ENCODE measurements at places on chromosomes 16 and 17.
A peak's percentile ranks its signal among the peaks of the same experiment; 100 is the strongest.

GRCh38 chr17:80028030-80028429 lies 7.6 kb downstream of the TBC1D16 start:
- DNase-seq, result no peak

GRCh38 chr16:48201515-48202201 lies 42.4 kb upstream of the LONP2 start:
- DNase-seq, result peak; percentile 62

DNA sequence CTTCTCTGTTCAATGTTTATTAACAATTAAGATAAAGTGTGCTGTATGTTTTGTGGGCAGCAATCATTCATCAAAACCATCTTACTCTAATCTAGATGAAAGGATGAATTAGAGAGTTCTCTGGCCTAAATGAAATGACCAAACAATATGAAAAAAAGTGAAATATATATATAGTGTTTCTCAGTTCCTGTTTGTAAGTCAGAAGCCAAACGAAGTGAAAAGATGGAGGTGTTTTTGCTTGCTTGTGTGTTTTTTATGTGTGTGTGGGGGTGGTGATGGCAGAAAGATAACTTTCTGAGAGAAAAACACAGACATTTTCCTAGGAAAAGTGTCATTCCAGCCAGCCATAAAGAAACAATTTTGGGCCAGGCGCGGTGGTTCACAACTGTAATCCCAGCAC lies 138.6 kb downstream of the CDH8 start:
- no peak for DNase-seq

GRCh38 chr16:4373909-4374742 lies 2.5 kb downstream of the VASN start:
- no peak for DNase-seq

DNA sequence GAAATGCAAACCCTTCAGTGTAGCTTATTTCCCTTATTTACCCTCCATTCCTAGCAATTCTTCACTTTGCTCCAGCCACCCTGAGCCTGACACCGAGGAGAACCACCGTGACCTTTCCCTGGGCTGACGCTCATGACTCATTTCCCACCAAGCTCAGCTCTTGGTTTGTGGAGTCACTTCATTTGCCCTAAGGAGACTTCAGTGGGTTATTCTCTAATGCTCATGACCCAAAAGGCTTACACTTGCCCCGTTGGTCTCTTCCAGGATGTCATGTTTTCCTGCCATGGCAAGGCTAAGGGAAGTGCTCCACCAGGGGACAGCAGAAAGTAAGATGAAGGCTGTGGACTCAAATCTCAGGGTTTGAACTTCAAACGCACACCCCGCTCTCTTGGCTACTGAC lies 161.0 kb downstream of the CBLN1 start:
- DNase-seq, result no peak

GRCh38 chr17:39357488-39357887 lies 43.9 kb downstream of the FBXL20 start:
- no peak for DNase-seq

- no peak for DNase-seq
Observed at GRCh38 chr16:86865851-86866662, 287.7 kb downstream of the FOXL1 start.

- DNase-seq, result no peak
Observed at GRCh38 chr17:2175294-2175628, 120.4 kb downstream of the HIC1 start.

GRCh38 chr17:39166437-39167335 lies 725 bp upstream of the ARL5C start:
- no peak for DNase-seq

DNA sequence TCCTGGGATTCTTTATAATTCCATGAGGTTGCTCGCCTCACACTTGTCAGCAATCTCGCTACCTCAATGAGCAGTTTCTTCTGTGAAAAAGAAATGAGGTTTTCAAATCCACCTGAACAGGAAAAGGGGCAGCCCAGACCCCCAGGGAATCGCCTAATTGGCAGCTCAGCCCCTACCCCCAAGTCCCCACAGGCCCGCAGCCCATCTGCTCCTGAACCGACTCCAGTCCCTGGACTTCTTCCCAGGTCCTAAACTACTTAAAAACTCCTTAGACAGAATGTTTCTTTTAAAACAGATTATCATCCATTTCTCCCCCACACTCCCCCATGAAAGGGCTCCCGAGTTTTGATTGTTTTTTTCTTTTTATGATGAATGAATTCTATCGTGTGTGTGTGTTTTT lies 89.8 kb downstream of the PMP22 start:
- DNase-seq, result no peak

DNA sequence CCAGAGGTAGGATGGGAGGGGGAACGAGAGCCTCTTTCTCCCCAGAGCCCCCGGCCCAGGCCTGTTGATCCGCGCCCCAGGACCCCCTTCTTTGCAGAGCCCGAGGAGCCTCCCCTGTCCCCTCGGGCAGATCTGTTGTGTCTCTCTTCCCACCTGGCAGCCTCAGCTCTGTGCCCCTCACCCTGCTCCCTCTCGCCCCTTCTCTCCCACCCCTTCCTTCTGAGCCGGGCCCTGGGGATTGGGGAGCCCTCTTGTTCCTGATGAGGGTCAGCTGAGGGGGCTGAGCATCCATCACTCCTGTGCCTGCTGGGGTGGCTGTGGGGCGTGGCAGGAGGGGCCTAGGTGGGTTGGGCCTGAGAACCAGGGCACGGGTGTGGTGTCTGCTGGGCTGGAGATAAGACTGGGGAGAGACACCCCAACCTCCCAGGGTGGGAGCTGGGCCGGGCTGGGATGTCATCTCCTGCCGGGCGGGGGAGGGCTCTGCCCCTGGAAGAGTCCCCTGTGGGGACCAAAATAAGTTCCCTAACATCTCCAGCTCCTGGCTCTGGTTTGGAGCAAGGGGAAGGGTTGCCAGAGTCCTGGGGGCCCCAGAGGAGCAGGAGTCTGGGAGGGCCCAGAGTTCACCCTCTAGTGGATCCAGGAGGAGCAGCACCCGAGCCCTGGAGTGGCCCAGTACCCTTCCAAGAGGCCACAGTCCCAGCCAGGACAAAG lies 65.4 kb downstream of the MRC2 start:
- DNase-seq, result peak; percentile 60

GRCh38 chr17:45834471-45835396 lies 9.9 kb upstream of the SPPL2C start:
- DNase-seq, result no peak

DNA sequence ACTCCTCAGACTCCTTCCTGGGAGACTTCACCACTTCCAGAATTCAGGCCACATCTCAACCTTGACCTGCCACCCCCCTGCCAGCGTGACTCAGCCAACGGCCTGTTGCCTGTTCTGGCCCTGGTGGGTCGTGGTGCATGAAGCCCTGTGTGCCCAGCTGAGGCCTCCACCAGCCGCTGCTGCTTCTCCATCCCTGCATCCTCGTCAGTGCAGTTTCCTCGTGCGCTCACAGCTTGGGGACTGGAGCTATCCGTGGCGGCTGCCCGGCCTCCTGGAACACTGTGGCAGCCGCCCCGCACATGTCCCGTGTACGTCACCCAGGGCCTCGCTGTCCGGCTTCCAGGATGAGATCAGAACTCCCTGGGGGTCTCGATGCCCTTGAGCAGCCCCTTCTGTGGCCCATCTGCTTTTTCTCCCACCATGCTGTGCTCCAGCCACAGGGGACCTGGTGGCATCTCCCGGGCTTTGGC lies 8.0 kb upstream of the TEDC2 start:
- no peak for DNase-seq

DNA sequence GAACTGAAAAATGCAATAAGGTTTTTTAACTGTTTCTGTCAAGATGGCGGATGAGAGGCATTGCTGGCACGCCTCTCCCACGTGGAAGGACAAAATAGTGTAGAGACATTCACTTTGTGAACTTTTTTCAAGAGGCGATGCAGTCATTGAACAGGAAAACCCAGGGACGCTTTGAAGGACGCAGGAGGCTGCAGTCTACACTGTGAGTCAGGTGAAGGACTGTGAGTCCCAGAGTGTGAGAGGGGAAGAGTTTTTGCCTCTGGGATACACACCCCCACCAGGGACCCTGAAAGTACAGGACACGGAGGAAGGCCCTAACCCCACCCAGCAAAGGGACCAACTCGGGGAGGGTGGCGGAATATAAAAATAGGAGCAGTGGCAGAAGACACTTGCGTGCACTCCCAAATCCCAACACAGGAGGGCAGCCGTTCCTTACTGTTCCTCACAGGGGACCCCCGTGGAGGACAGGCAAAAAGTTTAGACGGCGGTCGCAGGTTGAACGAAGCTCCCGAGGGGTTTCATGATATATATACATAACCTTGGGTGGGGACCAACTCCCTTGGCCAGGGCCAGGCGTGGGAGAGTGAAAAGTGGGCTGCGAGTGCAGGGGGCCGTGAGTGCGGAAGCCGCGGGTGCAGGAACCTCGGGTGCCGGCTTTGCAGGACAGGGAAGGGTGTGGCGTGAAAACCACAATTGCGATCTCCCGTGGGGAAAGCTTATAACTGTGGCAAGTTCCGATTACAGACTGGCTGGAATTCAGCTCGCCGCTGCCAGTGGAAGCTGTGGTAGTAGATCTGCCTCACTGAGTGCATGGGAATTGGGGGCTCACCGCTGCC lies 82.0 kb upstream of the ALOX12 start:
- peak; percentile 66 for DNase-seq

DNA sequence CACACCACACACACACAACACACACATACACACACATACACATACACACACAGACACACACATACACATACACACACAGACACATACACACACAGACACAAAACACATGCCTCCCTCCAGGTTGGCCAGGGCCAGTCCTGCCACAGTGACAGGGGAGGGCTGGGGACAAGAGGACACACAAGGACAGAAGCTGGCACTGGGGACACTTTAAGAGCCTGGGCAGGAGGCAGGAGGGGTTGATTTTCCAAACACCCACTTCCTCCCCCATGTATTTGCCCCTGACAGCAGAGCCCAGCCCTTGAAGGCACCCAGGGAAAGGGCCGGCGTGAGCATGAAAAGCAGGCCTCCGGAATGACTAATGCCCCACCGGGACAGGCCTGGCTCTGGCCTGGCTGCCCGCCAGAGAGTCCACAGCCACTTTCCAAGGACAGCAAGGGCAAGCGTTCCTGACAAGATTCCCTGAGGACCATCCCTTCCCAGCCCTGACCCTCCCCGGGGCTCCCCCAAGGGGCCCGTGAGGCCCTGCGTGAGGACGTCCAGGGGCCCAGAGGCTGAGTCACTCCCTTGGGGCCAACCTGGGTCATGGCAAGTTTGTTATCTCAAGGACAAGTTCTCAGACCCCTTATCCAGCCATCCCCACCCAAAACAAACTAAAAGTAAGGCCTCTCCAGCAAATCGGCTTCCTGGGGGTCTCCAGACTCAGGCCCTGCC lies 235.6 kb downstream of the ZNF423 start:
- DNase-seq, result no peak
